Neuronal stem cell (in vitro differentiated cells): ENCODE measurements at places on chromosomes 6 and 20.
A peak's percentile ranks its signal among the peaks of the same experiment; 100 is the strongest.

DNA sequence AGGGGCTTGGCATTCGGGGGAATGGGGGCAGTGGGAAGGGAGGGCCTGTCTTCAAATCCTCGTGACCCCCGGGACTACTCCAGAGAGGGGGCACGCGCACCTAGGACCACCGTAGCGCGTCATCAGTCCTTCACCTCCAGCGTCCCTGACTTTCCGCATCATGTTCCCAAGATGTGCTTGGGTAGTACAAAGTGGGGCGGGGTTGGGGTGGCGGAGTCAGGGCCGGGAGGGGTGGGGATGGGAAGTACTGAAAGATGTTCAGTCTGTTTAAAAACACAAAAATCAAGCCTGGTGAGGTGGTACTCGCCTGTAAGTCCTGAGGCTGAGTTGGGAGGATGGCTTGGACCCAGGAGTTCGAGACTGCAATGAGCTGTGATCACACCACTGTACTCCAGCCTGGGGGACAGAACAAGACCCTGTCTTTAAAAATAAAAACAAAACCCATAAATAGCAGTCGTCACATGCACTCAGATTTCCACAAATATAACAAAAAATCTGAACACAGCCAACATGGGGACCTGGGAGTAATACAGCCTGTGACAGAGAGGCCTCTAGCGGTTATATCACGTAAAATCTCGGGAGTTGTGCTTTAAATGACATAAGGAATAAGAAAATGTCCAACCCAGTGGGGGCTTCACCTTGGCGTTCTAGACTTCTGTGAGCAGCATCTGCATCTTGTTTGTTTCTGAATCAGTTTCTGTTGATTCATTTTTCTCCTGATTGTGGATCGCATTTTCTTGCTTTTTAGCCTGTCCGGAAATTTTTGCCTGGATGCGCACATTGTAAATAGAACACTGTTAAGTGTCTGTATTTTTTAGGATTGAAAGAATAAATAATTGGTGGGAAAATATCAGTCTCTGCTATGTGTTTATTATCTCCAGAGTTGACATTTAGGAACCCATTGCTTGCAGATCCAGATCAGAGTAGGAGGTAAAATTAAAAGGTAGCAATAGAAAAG is 698 bp upstream of the LRP11 start:
- peak; percentile 39 for DNase-seq

- DNase-seq = peak; percentile 54
These were observed 12.2 kb downstream of the MYLK4 start for GRCh38 chr6:2738373-2738979.

- DNase-seq = no peak
These were observed 231.8 kb downstream of the TRDN start for GRCh38 chr6:123404975-123405374.

- no peak for DNase-seq
These were observed 176.2 kb downstream of the ASCC3 start for GRCh38 chr6:100704961-100705360.

- no peak for DNase-seq
These were observed 155.4 kb downstream of the MCHR2 start for GRCh38 chr6:99838607-99839006.

DNA sequence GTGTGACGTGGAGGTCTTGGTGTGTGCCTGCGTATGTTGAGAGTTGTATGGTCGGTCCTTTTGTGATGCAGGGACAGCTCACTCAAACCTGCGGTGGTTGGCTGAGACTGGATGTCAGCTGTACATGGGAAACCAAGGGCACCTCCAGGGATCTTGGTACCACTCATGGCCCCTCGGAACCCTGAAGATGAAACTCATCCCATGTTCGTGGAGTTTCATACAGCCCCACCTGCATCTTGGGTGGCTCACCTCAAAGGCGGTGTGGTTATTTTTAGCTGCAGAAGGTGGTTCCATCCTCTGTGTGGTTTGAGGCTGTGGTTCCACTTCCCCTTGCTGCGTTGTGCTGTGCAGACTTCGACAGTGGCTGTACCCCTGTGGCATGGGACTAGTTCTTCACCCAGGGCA is 52.6 kb upstream of the SLC22A1 start:
- no peak for DNase-seq

DNA sequence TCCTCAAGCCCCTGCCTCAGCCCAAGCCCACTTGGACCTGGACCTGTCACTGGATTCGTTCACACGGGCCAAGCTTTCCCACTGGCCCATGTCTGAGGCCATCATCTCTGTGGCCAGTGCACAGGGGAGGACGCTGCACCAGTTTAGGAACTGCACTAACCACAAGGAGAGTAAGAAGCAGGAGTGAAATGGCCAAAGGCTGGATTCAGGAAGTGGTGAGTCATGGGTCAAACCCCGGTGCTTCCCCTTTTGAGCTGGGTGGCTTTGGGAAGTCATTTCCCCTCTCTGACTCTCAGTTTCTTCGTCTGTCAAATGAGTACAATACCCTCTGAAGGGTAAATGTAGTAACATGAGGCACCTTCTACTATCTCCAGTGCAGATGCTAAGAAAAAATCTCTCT is 87.9 kb downstream of the CD40 start:
- no peak for DNase-seq
